MM.1S (cell line): ENCODE measurements at places on chromosomes 6 and 20.

DNA sequence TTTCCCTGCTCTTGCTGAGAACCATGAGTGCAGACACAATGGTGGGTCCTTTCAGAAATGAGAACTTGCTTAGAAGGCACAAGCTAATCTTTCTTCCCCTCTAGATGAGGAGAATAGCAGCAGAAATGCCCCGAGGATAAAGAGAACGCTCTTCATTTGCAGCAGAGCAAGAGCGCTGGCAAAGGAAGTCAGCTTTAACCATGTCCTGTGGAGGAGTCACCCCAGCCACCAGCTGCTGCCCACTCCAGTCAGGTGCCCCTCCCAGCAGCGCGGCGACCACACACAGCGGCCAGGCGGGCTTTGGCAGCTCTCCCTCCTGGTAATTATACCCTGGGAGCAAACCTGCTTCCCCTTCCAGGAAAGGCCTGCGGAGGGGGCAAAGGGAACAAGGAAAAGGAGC lies 42.4 kb upstream of the EMILIN3 start:
- DNase-seq, result peak; percentile 41
- no peaks in the 10 kb centered on the region for H3K27me3 ChIP-seq
- H3K4me3 ChIP-seq, result peak overlapping the region; percentile 20
- no peaks in the 10 kb centered on the region for H3K36me3 ChIP-seq

DNA sequence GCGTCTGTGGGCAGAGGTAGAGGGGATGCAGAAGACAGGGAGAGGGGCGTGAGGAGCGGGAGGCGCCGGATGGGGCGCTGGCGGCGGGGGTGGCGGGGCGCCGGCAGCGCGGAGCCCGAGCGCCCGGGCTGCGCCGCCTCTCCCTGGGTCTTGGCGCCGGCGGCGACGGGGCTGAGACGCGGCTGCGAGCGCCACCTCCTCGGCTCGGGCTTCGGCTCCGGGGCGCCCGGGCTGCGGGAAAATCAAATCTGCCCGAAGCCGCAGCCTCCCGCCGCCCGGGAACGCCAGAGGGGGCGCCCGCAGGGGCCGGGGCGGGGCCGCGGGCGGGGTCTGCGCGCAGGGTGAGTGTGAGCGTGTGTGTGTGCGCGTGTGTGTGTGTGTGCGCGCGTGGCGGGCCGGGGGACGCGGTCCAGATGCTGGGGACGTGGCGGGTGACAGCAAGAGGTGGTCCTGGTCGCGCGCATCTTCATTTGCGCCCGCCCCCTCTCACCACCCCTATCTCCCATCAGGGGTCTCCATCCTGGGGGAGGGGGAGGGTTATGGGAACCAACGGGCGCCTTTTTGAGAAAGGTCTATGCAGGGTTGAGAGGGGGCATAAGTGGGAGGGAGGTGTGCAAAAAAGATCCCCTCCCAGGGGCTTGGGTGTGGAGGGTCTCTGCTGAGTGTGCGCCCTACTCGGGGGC lies 646 bp upstream of the CPNE5 start:
- peaks cover 8% of the 10 kb centered on the region; the same call in 1 of the 2 replicates for H3K27me3 ChIP-seq
- H3K27ac ChIP-seq, result no peak overlapping the region
- no peaks in the 10 kb centered on the region for H3K4me1 ChIP-seq

DNA sequence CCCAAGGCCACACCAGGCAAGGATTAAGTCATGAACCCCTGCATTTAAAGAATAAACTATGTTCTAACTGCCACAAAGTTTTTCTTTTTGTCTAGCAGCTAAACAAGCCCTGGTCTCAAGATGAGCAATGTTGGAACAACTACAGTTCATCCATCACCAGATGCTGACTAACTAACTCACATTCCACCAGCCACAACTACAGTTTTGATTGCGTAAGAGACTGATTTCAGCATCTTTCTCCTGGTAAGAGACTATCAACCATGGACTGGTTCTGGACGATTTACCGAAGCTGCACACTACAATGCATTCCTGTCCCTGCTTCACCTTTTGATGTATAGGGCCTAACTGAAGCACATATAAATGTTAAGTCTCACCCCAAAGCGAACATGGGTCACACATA lies 43.0 kb downstream of the F13A1 start:
- H3K27ac ChIP-seq, result no peak overlapping the region
- H3K4me1 ChIP-seq, result no peaks in the 10 kb centered on the region
- no peaks in the 10 kb centered on the region for H3K36me3 ChIP-seq
- no peak overlapping the region for H3K4me3 ChIP-seq
- DNase-seq, result no peak

DNA sequence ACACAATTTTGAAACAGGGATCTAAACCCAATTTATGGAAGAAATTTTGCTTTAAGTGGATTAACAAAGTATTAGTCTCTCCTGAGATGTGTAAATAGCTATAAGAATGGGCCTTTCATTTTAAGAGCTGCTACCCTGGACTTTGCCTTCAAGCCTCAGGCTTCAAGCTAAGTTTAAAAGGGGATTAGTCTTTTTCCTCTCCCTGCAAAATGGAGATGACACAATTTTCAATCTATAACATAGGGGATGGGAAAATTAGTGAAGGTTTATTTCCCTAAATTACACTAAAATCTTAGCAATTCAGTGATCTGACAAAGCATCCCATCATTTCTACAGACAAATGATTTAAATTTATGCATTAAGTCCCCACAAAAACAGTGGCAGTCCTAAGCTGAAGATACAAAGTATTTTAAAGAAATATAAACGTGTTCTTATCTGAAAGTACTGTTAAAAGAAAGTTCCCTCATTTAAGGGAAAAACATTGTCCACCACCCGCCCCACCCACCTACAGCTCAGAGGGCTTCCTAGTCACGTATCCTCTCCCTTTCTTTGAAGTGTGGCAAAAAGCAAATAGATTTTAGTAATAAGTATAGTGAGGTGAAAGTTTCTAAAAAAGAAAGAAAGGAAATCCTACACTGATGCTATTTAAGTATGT lies 14.5 kb downstream of the ARHGAP18 start:
- H3K27ac ChIP-seq, result no peak overlapping the region
- H3K4me1 ChIP-seq, result peaks cover 59% of the 10 kb centered on the region
- no peak for DNase-seq
- H3K36me3 ChIP-seq, result no peaks in the 10 kb centered on the region
- no peak overlapping the region for H3K4me3 ChIP-seq
- no peaks in the 10 kb centered on the region for H3K27me3 ChIP-seq

DNA sequence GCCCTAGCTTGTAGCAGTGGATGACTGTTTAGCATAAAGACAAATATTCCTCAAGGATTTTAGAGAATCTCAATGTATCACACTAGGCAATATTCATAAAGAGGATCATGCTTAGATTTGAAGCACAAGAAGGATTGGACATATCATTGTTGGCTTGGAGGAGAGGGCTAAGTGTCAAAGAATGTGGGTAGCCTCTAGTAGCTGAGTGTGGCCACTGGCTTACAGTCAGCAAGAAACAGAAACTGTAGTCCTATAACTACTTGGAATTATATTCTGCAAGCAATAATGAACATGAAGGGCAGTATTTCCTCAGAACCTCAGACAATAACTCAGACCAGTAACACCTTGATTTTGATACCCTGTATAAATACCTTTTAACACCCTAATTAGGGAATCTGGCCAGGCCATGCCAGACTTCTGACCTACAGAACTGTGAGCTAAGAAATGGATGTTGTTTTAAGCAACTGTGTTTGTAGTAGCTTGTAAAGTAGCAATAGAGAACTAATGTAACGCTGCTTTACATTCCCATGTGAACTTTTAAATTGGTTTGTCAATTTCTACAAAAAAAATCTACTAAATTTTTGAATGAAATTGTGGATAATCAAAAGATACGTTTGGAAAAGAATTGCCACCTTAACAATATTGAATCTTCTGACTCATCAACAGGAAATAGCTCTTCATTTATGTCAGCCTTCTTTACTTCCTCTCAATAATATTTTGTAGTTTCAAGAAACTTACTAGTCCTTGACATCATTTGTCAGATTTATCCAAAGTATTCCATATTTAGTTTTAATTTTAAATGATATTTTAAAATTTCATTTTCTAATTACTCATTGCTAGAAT lies 65.2 kb upstream of the RSPO3 start:
- no peak for DNase-seq
- H3K27me3 ChIP-seq, result no peaks in the 10 kb centered on the region
- no peak overlapping the region for H3K4me3 ChIP-seq
- H3K36me3 ChIP-seq, result no peaks in the 10 kb centered on the region

DNA sequence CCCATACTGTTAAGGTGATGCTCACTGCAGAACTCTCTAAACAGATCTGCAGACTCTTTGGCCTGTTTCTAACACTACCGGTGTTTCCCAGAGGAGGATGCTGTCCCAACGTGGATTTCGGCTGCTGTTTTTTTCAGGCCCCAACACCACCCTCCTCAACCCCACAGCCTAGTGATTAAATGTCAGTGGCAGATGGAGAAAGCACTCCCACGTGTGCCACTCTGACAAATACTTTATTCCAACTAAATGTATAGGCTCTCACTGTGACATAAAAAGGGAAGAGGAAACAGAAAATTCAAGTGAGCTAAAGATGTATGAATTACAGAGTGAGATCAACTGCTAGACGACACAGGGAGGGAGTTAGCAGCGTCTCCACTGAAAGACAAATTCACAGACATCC lies 3.6 kb downstream of the TBC1D20 start:
- peaks cover 11% of the 10 kb centered on the region; the same call in 1 of the 2 replicates for H3K4me1 ChIP-seq
- H3K4me3 ChIP-seq, result no peak overlapping the region
- H3K27me3 ChIP-seq, result no peaks in the 10 kb centered on the region
- no peak for DNase-seq

DNA sequence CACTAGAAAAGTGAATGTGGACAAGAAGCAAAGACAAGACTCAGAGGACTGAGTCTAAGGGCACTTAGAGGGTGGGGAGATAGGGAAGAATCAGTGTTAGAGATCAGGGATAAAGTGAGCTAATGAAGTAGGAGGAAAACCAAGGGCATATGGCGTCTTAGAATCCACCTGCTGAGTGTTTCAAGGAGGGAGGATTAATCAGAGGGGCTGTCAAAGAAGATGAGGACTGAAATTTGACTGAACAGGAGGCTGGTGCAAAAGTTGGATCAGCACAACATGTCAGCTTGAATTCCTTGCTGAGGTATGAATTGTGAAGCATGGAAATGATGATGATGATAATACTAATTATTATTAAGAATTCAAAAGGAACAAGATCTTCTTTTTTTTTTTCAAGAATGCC lies 39.4 kb downstream of the PLCB4 start:
- H3K27me3 ChIP-seq, result no peaks in the 10 kb centered on the region
- H3K4me3 ChIP-seq, result no peak overlapping the region
- no peaks in the 10 kb centered on the region for H3K36me3 ChIP-seq

- H3K27me3 ChIP-seq, result no peaks in the 10 kb centered on the region
- no peaks in the 10 kb centered on the region for H3K36me3 ChIP-seq
- H3K27ac ChIP-seq, result no peak overlapping the region
- no peaks in the 10 kb centered on the region for H3K4me1 ChIP-seq
- no peak overlapping the region for H3K4me3 ChIP-seq
Observed at GRCh38 chr6:169243186-169243585, 10.5 kb downstream of the THBS2 start.

- DNase-seq, result no peak
- no peaks in the 10 kb centered on the region for H3K36me3 ChIP-seq
- H3K4me1 ChIP-seq, result no peaks in the 10 kb centered on the region
Observed at GRCh38 chr20:13535627-13536026, 103.1 kb downstream of the TASP1 start.

DNA sequence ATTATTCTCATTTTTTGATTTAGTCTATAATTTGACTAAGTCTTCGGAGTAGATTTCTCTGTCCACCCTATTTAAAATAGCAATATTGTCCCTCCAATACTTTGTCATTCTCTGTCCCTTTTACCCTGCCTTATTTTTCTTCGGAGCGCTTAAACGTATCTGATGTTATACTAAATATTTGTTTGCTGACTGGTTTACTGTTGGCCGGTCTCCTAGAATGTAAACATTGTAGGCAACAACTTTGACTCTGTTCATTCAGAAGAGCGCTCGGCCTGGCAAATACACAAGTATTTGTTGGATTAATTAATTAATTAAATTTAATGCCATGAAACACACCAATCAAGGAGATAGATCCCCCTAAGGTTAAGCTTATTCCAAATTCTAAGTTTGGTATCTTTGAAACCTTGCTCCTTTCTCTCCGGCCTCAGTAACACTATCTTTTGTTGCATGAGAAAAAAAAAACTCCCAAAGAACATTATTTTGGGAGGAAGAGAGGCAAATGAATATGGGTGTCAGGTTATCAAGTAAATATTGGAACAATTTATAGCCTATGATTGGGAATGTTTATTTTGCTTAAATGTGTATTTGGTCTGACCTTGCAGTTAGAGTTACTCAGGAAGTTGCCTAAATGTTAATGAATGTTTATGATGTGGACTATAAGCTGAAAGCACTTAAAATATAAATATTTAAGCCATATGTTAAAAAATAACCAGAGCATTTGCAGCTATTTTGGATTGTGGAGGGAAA lies 231.1 kb downstream of the SOX4 start:
- DNase-seq, result no peak
- no peaks in the 10 kb centered on the region for H3K36me3 ChIP-seq
- H3K4me3 ChIP-seq, result no peak overlapping the region
- H3K27ac ChIP-seq, result no peak overlapping the region
- H3K4me1 ChIP-seq, result no peaks in the 10 kb centered on the region

- peak overlapping the region; percentile 69 for H3K27ac ChIP-seq
- DNase-seq, result peak; percentile 78
- no peaks in the 10 kb centered on the region for H3K27me3 ChIP-seq
- H3K36me3 ChIP-seq, result no peaks in the 10 kb centered on the region
Observed at GRCh38 chr6:129236001-129236517, 353.1 kb downstream of the LAMA2 start.

GRCh38 chr6:81126150-81126549 lies 626.3 kb downstream of the TENT5A start:
- H3K4me1 ChIP-seq, result no peaks in the 10 kb centered on the region
- H3K27me3 ChIP-seq, result no peaks in the 10 kb centered on the region

GRCh38 chr20:48246061-48246790 lies 460.9 kb upstream of the SULF2 start:
- no peaks in the 10 kb centered on the region for H3K36me3 ChIP-seq
- no peak overlapping the region for H3K27ac ChIP-seq
- H3K4me3 ChIP-seq, result no peak overlapping the region
- H3K27me3 ChIP-seq, result no peaks in the 10 kb centered on the region

GRCh38 chr6:44128020-44128917 lies 915 bp downstream of the TMEM63B start:
- DNase-seq, result peak; percentile 22
- no peak overlapping the region for H3K27ac ChIP-seq
- peaks cover 25% of the 10 kb centered on the region for H3K4me1 ChIP-seq
- no peaks in the 10 kb centered on the region for H3K27me3 ChIP-seq

GRCh38 chr6:136471372-136471771 lies 78.8 kb downstream of the MAP7 start:
- no peak overlapping the region for H3K27ac ChIP-seq
- no peaks in the 10 kb centered on the region for H3K4me1 ChIP-seq
- no peak overlapping the region for H3K4me3 ChIP-seq
- no peak for DNase-seq
- no peaks in the 10 kb centered on the region for H3K36me3 ChIP-seq
- peaks cover 4% of the 10 kb centered on the region; the same call in 1 of the 2 replicates for H3K27me3 ChIP-seq

GRCh38 chr6:3356056-3356823 lies 97.5 kb downstream of the PSMG4 start:
- peak overlapping the region; percentile 69 for H3K4me3 ChIP-seq
- no peaks in the 10 kb centered on the region for H3K36me3 ChIP-seq
- DNase-seq, result peak; percentile 70
- H3K4me1 ChIP-seq, result peaks cover 7% of the 10 kb centered on the region; the same call in 1 of the 2 replicates
- no peaks in the 10 kb centered on the region for H3K27me3 ChIP-seq
- peak overlapping the region; percentile 50; the same call in 1 of the 2 replicates for H3K27ac ChIP-seq

- no peaks in the 10 kb centered on the region for H3K4me1 ChIP-seq
- H3K4me3 ChIP-seq, result no peak overlapping the region
- H3K27ac ChIP-seq, result no peak overlapping the region
- H3K27me3 ChIP-seq, result no peaks in the 10 kb centered on the region
- no peak for DNase-seq
Observed at GRCh38 chr6:50353603-50354002, 303.9 kb upstream of the DEFB112 start.
